Stimulated activated CD8-positive, alpha-beta memory T cell treated with anti-CD3 and anti-CD28 coated beads, Interleukin-2, amount 100 ng/mL, for 1 hour (primary cell): ENCODE measurements at places on chromosomes 16 and 17.

DNA sequence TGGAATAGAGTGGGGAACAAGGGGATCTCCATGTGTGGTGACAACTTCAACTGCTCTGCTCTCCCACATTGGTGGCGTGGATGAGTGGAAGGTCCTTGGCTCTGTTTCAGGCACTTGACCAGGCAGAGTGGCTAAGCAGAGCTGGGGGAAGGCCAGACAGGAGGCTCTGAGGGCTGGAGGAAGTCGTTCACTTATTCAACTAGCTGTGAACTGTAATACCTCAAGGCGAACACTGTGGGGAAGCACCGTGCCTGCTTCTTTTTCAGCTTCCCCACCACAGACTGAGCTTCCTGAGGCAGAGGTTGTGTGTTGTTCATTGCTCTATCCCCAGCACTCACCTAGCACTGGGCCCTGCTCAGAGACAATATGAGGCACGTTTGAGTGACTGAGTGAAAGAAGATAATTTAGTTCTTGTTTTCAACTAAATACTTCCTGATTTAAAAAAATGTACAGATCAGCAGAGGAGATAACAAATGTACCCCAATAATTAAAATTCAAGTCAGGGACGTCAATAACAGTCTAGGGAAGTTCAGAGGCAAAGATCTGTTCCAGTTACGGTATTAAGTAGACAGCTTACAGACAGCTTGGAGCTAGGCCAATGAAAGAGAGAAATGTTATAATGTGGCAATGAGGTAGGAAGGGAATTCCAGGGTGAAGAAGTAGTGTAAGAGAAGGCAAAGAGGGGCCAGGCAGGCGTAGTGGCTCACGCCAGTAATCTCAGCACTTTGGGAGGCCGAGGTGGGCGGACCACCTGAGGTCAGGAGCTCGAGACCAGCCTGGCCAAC, 34.7 kb downstream of the MYO18A start:
- DNase-seq: no peak

GRCh38 chr17:64002658-64003525, 4.7 kb downstream of the PRR29 start:
- DNase-seq: no peak

GRCh38 chr17:45883063-45883462, 11.3 kb upstream of the MAPT start:
- no peak for DNase-seq

DNA sequence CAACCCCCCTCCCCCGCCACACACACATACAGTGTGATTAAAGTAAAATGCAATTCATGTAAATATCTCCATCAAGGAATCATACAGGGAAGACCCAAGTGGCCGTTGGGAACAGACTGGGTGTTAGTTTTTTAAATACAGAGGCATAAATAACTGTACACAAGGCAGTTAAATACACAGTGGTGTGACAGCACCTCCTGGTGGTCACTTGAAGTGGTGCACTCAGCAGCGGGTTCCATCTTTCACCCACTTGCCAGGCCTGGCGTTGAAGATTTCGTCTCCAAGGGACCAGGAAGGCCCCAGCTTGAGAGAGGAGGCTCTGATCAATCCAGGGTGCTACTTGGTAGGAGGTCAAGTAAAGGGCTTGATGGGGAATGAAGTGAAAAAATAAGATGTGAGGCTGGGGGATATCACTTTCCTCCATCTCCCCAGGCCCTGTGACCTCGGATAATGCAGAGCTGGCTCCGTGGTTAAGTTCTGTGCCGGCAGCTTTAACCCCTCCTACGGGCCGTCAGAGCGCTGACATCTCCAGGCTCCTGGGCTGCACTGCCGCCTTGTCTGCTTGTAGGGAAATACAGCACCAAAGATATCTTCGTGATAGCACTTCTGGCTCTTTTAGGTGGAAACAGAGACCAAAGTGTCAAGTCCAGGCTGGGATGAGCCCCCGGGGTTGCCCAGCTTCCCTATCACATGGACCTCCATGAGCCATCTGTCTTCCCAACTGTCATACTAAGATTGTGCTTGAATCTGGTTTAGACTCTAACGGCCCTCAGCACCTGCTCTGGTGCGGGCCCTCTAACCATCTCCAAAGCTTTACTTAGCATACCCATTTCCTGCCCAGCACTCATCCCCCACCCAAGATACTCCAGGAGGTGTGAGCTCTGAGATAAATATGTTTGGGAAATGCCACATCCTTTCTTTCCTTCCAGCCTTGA, 20.7 kb downstream of the LGALS9 start:
- DNase-seq: peak; percentile 39
